ENCODE measurements at places on chromosomes 11 and 22.

DNA sequence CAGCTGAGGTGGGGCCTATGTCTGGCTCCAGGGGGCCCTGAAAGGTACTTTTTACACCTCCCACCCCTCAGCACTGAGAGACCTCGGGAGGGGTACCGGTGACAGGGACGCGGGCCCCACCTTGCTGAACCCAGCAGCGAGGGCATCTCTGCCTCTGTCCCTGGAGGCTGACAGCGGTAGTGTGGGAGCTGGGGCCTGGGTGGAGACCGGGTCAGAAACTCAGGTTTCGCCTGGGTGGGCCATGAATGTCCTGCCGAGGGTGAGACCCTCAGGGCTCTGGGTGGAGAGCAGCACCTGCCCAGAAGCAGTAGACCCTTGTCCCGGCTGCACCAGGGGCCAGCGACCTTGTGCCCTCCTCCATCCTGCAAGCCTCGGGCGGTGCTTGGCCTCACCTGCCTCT lies 22.2 kb downstream of the PTDSS2 start:
- DNase-seq: no peak

GRCh38 chr11:2380807-2381350 lies 3.8 kb downstream of the CD81 start:
- DNase-seq: no peak

DNA sequence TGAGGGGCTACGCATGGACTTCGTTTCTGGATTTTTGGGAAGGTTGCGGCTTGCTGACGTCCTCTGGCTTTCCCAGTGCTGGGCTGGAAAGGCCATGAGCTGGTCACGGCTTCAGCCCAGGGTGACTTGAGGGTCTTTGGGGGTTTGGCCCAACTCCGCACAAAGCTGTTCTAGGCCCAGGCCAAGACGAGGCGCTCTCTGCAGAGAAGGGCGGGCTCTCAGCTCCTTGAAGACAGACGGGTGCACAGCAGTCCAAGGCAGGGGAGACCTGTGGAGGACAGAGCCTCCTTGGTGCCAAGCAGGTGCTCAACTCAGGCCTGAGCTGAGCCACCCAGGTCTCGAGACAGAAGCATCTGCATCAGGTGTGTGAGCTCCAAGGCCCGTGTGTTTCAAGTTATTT lies 1003.7 kb downstream of the BRD1 start:
- DNase-seq: no peak

DNA sequence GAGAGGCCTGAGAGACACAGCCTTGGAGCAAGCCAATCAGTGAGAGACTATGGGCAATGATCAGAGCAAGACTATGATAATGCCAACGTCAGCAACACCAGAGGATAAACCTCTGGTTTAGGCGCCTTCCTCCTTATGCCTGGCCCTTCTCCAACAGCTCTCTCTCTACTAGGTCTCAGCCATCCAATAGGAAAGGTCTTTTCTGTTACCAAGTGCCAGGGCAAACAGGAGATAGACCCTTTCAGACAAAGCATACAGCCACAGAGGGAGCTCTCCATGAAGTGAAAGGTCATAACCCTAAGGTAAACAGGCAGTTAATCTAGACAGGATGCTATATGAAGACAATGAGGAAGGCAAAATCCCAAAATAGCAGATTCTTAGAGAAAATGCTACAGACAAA lies 9.5 kb downstream of the STK33 start:
- no peak for DNase-seq

- DNase-seq: no peak
Measured at GRCh38 chr11:6926208-6927029, at the start of gene ZNF215. TSS of gene ZNF215 (plus strand) at chr11:6926426. CDS start at chr11:6932273, 5,847 bp downstream.

DNA sequence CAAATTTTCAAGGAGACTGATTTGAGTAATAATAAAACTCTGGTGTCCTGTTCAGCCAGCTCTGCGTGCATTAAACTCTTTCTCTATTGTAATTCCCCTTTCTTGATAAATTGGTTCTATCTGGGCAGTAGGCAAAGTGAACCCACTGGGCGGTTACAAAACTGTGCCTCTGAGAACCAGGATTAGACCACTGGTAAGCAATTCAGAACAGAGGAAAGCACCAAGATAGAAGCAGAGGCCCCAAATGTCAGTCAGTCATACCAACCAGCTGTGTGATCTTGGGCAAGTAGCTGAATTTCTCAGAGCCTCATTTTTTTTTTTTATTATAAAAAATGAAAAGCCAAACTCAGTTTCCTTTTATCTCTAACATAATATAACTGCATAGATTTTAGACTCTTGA lies 54.9 kb downstream of the TRIM44 start:
- no peak for DNase-seq

DNA sequence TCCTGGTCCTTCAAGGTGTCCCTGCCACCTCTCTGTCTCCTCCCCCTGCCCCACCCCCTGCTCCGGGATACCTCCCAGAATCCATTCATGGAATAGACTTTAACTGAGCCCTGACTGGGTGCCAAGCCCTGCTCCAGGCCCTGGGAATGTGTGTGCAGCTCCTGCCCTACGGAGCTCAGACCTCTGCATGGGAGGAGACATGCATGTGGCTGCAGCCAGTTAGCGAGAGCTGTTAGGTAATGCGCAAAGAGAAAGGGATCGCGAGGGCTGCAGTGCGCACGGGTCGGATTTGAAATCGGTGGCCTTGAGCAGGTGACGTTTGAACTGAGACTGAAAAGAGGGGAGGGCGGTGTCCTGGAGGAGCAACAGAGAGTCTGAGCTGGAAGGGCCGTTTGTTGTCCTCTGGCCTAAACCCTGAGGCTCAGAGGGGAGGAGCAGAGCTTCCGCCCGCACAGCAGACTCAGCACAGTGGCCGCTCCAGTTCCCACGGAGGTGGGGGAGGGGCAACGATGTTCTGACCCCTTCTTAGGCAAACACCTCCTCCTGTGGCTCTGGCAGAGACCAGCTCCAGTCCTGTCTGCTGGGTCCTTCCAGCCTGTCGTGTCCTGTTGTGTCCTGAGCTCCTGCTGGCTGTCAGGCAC lies 19.8 kb upstream of the LRRC10B start:
- no peak for DNase-seq

DNA sequence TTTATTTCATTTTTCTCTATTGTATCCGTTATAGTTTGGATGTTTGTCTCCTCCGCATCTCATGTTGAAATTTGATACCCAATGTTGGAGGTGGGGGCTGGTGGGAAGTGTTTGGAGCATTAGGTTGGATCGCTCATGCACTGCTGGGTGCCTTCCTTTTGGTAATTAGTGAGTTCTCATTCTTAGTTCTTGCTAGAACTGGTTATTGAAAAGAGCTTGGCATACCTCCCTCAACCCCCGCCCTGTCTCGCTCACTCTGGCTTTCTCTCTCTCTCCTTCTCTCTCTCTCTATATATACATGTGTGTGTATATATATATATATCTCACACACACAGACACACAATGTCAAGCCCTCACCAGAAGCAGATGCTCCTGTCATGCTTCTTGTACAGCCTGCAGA lies 978.7 kb downstream of the DLG2 start:
- DNase-seq: no peak

- DNase-seq: no peak
Measured at GRCh38 chr22:36375071-36375980, 12.4 kb downstream of the MYH9 start.

- no peak for DNase-seq
Measured at GRCh38 chr11:2772544-2773031, 72.8 kb upstream of the KCNQ1OT1 start.

- no peak for DNase-seq
Measured at GRCh38 chr11:27355575-27356104, 7.4 kb downstream of the CCDC34 start.

- DNase-seq: no peak
Measured at GRCh38 chr11:72520815-72521214, 86.5 kb upstream of the CLPB start.

DNA sequence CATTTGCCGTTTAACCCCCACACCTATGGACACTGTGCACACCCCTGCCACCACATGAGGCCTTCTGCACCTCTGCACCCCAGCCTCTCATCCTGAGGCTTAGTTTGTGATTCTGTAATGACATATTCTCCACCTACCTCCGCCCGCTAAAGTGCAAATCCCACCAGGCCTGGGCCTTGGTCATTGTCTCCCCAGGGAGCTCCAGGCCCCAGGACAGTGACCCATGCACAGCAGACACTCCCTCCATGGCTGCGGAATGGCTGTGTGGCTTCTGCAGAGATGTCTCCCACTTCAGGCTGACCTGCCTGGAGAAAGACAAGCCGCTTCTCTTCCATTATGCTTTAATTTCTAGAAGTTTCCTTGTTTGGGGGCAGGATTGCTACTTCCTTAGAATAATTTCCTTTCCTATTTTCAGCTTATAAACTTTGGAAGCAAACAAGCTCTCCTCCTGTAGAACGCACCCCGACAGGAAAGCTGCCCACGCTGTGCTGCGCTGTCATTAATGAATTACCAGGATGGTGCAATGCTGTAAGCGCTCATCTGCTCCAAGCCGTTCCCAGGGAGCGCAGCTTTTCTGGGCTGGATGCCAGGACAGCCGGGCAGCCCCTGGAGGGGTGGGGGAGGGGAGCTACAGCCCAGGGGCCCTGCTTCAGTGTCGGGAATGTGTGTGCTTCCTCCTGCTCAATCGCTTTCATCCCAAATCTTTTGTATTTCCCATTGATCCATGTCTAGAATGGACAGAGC lies 618.0 kb downstream of the BRD1 start:
- no peak for DNase-seq

GRCh38 chr11:65645710-65646109 lies 7.8 kb downstream of the SIPA1 start:
- no peak for DNase-seq

DNA sequence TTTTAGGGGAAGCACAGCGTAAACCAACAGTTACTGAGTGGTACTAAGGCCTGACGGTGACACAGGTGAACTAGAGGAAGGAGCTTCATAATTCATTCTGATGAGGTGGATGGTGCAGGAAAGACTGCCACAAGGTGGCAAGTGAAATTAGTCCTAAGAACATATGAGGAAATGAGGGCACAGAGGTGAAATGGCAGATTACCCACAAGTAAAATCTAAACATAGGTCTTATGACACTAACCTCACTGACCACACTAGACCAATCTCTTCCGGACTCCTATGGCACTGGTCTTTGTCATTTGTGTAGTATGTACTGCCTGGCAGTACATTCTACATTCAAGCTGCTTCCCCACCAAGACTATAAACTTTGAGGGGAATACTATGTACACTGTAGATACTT lies 20.2 kb downstream of the GAB2 start:
- DNase-seq: no peak

DNA sequence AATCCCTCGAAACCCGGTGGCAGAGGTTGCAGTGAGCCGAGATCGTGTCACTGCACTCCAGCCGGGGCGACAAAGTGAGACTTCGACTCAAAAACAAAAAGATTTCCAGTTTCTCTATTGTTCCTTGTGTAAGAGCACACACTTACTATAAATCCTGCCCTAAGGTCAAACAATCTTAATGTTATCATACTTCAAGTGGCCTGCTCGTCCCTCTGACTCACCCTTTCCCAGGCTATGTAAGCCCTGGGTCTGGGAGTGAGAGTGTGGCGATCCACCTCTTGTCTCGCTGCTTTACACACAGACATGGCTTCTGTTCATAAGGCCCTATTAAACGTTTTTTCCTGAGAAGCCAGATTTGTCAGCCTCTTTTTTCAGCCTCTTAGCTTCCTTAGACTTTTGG lies 24.4 kb upstream of the A4GALT start:
- no peak for DNase-seq

DNA sequence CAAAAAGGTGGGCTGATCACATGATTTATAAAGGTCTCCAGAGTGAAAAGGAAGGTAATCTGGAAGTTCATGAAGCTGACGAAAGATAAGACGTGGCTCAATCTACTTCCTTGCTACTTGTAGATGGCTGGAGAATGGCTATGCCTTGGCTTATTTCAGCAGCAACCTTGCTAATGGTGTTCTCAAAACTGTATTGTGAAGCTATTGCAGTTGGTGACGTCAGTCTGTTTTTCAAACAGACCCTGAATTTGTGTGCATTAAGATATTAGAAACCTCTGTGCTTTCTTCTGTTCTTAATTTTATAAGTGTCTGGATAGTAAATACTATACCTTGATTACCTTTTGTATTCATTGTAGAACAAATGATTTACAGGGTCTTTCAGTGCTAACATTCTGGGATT lies 58.3 kb upstream of the C11orf87 start:
- DNase-seq: no peak

- no peak for DNase-seq
Measured at GRCh38 chr11:126133901-126134300, 71.2 kb upstream of the CDON start.

DNA sequence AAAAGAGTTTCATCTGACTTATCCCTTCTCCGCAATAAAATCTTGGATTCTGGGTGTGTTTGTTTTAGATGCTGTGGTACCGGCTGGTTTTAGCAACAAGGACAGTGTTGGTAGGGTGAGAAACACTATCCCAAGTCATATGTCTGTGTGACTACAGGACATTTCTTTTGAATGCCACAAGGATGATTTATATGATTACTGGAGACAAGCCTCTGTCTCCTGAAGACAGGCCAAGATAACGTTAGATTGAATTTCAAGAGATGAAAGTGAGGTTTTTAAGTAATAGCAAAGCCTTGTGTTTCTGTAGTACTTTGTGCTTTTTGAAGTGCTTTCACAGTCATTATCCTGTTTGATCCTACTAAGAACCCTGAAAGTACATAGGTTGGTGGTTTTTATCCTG lies 101.6 kb downstream of the COMMD9 start:
- no peak for DNase-seq

- no peak for DNase-seq
Measured at GRCh38 chr11:36150986-36151385, 138.2 kb downstream of the COMMD9 start.

GRCh38 chr11:129643031-129643721 lies 172.5 kb upstream of the TMEM45B start:
- no peak for DNase-seq

- DNase-seq: no peak
Measured at GRCh38 chr22:25120093-25120561, 79.5 kb upstream of the CRYBB3 start.

DNA sequence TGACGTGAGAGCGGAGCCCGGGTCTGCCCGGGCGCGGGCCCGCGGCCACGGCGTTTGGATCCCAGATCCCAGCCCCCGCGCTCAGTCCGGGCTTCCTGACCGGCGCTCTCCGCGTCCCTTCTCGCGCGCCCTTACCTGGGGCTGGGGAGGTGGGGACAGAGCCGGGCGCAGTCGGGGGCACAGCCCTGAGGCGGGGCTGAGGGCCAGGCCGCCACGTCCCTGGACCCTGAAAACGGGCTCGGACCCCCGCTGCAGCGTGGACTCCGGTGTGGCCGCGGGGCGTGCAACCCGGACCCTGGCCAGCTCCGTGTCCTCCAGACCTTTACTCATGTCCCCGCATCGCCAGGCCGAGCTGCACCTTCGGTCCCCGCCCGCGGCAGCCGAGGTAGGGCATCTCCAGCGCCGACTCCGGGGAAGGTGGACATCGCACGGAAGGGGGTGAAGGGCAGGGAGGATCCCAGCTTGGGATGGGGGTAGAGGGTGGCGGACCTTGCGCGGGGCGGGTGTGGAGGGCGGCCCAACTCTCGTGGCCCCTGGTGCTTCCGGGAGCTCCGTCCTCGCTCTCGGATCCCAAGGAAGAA lies 9.9 kb upstream of the AIFM3 start:
- no peak for DNase-seq
